ENCODE measurements at places on chromosomes 3 and 15. TPM values are rescaled to one million over a fixed set of nuclear protein-coding genes. Genes with fewer than 3 reads are reported as not detected.

GRCh38 chr3:97689962-97690361 is 74.6 kb upstream of the ARL6 start:
- DNase-seq, result no peak

DNA sequence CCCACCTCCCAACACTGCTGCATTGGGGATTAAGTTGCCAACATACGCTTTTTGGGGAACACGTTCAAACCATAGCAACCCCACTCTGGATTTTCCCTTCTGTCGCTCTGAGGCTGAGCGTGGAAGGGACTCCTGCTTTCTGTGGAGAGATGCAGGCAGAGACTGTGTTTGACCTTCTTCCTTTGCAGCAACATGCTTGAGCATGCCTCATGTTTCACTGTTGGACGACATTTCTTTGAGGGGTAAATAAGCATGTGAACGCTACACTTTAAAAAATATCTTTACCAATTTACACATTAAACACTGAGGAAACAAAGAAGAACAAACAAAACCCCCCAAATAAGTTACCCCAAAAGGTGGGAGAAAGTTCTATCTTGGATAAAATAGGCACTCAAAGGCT is 14.2 kb upstream of the MAPK6 start:
- no peak for DNase-seq

Gene GPR176
- polyA plus RNA-seq, result 14.2 TPM

GRCh38 chr3:165696496-165696895 is 140.7 kb downstream of the BCHE start:
- DNase-seq, result no peak

Gene GP9
- 0.81 TPM for polyA plus RNA-seq

- no peak for DNase-seq
Observed at GRCh38 chr15:52804526-52805081, 14.5 kb upstream of the ONECUT1 start.

DNA sequence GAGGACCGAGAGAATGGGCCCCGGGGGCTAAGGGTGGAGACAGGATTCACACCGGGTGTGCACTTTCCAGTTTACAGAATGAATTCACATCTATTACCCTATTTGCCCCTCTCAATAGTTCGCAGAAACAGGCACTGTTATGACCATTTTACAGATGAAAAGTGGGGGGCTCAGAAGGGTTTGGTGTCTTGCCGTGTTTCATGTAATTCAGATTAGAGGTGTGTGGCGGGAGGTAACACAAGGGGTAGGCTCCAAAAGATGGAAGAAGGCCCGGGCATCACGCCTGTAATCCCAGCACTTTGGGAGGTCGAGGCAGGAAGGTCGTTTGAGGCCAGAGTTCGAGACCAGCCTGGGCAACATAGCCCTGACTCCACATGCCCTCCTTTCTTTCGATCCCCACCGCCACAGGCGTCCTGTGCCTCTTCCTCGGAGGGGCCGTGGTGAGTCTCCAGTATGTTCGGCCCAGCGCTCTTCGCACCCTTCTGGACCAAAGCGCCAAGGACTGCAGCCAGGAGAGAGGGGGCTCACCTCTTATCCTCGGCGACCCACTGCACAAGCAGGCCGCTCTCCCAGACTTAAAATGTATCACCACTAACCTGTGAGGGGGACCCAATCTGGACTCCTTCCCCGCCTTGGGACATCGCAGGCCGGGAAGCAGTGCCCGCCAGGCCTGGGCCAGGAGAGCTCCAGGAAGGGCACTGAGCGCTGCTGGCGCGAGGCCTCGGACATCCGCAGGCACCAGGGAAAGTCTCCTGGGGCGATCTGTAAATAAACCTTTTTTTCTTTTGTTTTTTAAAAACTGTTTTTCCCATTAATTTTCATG is 3.4 kb downstream of the DUOXA2 start:
- DNase-seq, result no peak

DNA sequence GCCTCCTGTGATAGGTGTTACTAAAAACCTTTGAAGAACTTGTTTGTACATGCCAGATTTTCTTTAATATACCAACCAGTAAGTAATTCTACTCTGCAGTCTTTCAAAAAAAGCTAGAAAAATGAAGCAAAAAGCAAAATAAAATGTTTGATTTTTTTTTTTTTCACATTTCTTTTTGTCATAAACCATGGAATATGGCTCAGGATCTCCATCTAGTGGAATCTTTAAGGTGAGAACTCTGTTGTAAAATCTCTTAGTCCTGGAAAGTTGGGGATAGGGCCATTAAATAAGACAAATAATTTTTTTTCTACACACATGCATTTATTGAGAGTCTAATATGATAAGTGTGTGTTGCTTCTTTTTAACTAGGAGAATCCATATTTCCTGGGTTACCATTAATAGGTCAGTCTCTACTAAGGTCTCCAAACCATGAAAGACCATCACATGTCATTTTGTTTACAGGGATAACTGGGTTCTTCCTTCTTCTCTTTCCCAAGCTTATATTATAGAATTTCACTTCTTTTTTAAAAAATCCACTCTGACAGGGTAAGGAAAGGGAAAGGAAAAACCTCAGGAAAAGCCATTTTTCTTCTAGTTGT is 84.6 kb downstream of the SLC9A9 start:
- DNase-seq, result no peak

Gene MNS1
- 27.6 TPM for polyA plus RNA-seq

GRCh38 chr3:139675327-139675726 is 2.4 kb downstream of the NMNAT3 start:
- no peak for DNase-seq

- DNase-seq, result no peak
Observed at GRCh38 chr3:174619239-174619638, 239.9 kb upstream of the NAALADL2 start.

Gene MUC13
- polyA plus RNA-seq, result not detected

GRCh38 chr3:175272392-175272791 is 413.3 kb downstream of the NAALADL2 start:
- no peak for DNase-seq

GRCh38 chr15:97849183-97849582 is 111.3 kb upstream of the ARRDC4 start:
- DNase-seq, result no peak

Gene THSD4
- polyA plus RNA-seq, result 30.0 TPM

Gene CLN6
- polyA plus RNA-seq, result 31.7 TPM

Gene CKMT1B
- 2.9 TPM for polyA plus RNA-seq

GRCh38 chr15:44545913-44546802 is 9.2 kb downstream of the EIF3J start:
- DNase-seq, result no peak

Gene GOLGA8J
- 0.31 TPM for polyA plus RNA-seq

- no peak for DNase-seq
Observed at GRCh38 chr3:47065681-47066080, 86.2 kb downstream of the NBEAL2 start.
